ENCODE measurements at places on chromosomes 5 and 9. TPM values are rescaled to one million over a fixed set of nuclear protein-coding genes. Genes with fewer than 3 reads are reported as not detected.
A peak's percentile ranks its signal among the peaks of the same experiment; 100 is the strongest.

The HEXB gene
- total RNA-seq = 44.5 TPM

The EGFLAM gene
- total RNA-seq = not detected

The MVB12B gene
- 17.1 TPM for total RNA-seq

The HTR4 gene
- not detected for total RNA-seq

The CBY3 gene
- not detected for total RNA-seq

The GPRIN1 gene
- 1.4 TPM for total RNA-seq

The TUSC1 gene
- total RNA-seq = 0.79 TPM

The NRARP gene
- total RNA-seq = 1.6 TPM

The PCDHGC4 gene
- not detected for total RNA-seq

The TMEM215 gene
- total RNA-seq = not detected

The PPP2R2B gene
- 2.0 TPM for total RNA-seq

DNA sequence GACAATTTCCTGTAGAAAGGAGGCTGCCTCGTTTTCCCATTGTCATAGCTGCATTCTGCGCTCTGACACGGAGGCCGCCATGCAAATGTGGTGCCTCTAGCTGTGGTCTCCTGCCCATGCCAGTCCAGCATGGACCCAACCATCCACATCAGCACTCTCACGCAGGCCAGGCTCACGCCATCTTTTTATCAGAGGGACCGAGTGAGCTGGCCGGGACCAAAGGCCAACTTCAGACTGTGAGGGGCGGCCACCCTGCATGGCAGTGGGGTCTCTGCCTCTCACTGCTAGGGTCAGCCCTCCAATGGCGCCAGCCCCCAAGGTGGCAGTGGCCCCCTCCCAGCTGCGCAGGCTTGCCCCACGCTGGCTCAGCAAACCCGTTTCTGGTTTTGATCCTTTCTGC, 131.9 kb upstream of the LMX1B start:
- H3K36me3 ChIP-seq = peaks cover 3% of the 10 kb centered on the region
- DNase-seq = no peak
- peaks cover 15% of the 10 kb centered on the region for H3K4me1 ChIP-seq
- no peaks in the 10 kb centered on the region for H3K27me3 ChIP-seq
- no peak overlapping the region for H3K27ac ChIP-seq
- H3K4me3 ChIP-seq = no peak overlapping the region

DNA sequence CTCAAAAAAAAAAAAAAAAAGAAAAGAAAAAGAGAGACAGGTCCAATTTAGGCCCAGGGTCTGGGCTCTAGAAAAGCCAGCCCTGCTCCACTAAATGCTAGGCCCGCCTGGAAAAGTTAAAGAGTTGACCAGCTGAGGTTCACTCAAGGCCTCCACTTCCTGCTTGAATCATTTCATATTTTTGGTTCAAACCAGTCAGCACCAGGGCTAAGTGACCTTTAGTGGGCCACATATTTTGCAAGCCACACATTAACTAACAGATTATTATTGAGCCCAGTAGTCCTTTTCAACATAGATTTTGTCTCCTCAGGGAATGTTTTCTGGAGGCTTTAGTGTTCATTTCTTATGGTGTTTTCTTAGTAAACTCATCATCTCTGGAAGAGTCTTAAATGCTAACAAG, 156.6 kb downstream of the TLR4 start:
- DNase-seq = no peak
- no peak overlapping the region for H3K27ac ChIP-seq
- no peak overlapping the region for H3K4me3 ChIP-seq
- H3K36me3 ChIP-seq = no peaks in the 10 kb centered on the region

GRCh38 chr5:109812698-109813097, 123.0 kb downstream of the MAN2A1 start:
- peaks cover 8% of the 10 kb centered on the region for H3K36me3 ChIP-seq
- DNase-seq = no peak
- H3K4me1 ChIP-seq = no peaks in the 10 kb centered on the region
- H3K27ac ChIP-seq = no peak overlapping the region

DNA sequence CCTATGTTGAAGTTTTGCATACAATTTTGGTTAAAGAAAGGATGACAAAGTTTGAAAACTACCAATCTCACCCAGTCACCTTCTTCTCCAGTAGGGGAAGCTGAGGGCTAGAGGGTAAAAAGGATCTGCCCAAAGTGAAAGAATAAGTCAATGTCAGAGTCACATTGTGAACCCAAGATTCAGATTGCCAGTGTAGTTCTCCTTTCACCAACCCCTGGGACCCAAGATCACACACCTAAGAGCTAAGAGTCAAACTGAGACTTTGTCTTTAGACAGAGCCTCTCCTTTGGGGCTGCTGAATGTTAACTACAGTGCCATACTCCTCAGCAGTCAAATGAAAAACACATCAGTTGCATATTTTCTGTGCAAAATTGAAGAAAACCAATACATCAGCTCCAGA, 210.6 kb downstream of the ATP10B start:
- H3K27me3 ChIP-seq = peaks cover 10% of the 10 kb centered on the region
- DNase-seq = no peak
- H3K4me1 ChIP-seq = no peaks in the 10 kb centered on the region
- no peak overlapping the region for H3K27ac ChIP-seq
- no peaks in the 10 kb centered on the region for H3K36me3 ChIP-seq
- H3K4me3 ChIP-seq = no peak overlapping the region

DNA sequence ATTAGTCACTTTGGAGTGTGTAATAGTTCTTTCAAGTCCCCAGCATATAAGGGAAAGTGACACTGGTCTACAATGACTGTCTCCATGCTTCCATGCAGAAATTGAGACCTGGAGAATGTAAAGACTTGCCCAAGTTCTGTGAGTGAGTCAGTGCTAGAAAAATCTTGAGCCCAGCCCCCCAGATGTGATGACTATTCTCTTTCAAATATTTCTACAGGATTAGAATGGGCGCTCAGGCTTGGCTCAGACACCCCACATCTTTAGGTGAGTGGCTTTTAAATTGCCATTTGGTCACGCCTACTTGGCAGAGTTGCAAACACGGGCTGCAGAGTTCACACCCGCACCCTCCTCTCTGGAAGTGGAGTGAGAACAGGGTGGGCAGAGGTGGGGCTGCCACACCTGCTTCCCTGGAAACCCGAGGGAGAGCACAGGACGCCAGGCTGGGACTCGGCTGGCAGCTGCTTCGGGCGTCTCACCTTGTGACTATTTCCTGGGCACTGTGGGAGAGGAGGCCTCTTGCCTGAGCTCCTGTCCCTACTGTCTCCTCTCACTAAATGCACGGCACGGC, 37.6 kb downstream of the ROPN1L start:
- no peak overlapping the region for H3K27ac ChIP-seq
- no peaks in the 10 kb centered on the region for H3K4me1 ChIP-seq
- DNase-seq = no peak
- H3K36me3 ChIP-seq = peaks cover 3% of the 10 kb centered on the region
- H3K27me3 ChIP-seq = no peaks in the 10 kb centered on the region
- H3K4me3 ChIP-seq = no peak overlapping the region

DNA sequence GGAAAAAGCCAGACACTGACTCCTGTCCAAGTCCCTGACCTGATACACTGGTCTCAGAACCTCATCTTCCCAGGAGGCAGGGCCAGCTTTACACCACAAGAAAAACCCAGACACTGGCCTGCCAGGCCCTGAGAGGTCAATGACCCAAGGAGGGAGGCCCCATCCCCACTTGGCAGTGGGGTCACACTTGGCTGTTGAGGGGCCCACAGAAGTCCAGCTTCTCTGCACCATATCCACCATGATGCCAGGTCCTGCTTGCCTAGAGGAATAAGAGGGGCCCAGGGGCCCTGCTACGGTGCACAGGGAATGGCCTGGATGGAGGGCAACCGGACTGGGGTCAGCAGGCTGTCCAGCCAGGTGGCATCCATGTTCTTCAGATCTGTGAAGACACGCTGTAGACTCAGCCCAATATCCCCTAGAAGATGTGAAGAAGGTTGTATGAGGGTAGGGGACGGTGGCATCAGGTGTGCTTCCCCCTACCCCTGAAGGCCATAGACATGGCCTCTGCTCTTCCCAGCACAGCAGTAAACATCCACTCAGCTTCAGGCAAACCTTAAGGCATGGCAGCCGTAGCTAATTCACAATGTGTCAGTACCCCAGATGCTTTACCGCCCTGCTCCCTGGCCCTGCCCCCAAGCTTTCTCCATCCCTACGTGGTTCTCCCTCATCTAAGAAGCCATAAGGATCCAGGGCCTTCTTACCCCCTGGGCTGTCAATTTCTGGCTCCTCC, 6.7 kb downstream of the IRF1 start:
- H3K36me3 ChIP-seq = peaks cover 46% of the 10 kb centered on the region
- no peak for DNase-seq
- H3K27ac ChIP-seq = peak overlapping the region; percentile 87

DNA sequence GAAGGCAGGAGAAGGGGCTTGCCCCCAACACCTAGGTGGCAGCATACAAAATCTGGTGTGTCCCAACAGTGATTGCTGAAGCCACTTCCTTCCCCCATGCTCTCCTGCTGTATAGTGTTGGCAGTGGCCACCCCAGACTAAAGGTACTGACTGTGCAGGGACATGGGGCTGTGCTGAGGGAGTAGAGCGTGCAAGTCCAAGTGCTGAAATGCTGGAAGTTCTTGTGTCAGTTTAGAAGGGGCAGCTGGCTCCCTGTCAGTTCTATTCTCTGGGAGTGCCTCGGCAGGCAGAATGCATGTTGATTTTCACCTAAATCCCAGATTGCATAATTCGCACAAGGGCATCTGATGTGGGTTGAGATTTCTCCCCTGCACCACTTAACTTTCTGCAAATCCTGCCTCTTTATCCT, 68.6 kb downstream of the GDNF start:
- DNase-seq = no peak
- no peak overlapping the region for H3K27ac ChIP-seq
- H3K4me3 ChIP-seq = no peak overlapping the region
- H3K27me3 ChIP-seq = peaks cover 15% of the 10 kb centered on the region
- peaks cover 6% of the 10 kb centered on the region for H3K36me3 ChIP-seq

GRCh38 chr9:126125177-126125576, 201.5 kb upstream of the MVB12B start:
- no peak overlapping the region for H3K4me3 ChIP-seq
- H3K4me1 ChIP-seq = no peaks in the 10 kb centered on the region
- H3K27me3 ChIP-seq = peaks cover 41% of the 10 kb centered on the region
- DNase-seq = no peak
- no peaks in the 10 kb centered on the region for H3K36me3 ChIP-seq

DNA sequence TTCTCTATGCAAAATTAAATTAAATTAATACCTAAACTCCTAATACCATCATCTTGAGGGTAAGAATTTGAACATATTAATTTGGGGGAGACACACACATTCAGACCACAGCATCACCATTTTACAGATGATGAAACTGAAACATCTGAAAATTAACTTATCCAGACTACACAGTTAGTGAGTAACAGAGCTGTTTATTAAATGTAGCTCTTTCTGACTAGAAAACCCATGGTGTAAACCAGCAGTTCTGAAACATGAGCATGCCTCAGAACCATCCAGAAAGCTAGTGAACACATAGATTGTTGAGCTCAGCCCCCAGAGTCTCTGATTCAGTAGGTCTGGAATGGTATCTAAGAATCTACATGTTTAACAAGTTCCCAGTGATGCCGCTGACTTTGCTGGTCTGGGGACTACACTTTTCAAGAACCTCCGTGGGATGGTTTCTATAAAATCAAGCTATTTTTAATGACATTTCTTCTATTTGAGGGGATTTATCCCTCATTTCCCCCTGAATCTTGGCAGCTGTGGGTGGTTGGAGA, 113.5 kb downstream of the RORB start:
- H3K4me1 ChIP-seq = no peaks in the 10 kb centered on the region
- no peak overlapping the region for H3K27ac ChIP-seq
- DNase-seq = no peak
- H3K36me3 ChIP-seq = no peaks in the 10 kb centered on the region
- no peak overlapping the region for H3K4me3 ChIP-seq
- H3K27me3 ChIP-seq = no peaks in the 10 kb centered on the region

DNA sequence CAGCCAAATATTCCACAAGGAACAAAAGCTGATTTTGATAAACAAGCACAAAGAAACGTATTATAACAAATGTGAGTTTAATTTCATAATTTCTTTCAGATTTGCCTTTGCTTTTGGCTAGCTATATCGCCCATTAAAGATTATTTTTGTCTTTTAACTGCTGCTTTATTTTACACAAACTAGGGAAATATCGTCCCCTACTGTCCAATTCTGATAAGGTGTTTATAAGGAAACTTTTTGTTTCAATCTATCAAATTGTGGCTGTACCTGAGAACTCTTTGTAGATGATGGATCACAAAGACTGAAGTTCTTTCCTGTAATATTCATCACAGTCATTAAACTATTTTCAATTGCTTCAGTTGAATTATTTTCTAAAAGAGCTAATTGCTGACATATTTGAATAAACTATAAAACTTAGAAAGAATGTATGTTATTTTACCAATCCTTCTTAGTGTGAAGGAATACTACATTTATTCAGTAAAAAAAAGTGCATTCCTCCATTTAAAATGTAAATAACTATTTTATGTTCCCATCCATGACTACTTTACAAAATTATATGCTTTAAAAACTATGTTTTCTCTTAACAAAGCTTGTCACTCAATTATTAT, 431.3 kb upstream of the ITGA1 start:
- H3K36me3 ChIP-seq = no peaks in the 10 kb centered on the region
- DNase-seq = no peak
- H3K4me1 ChIP-seq = no peaks in the 10 kb centered on the region
- H3K27me3 ChIP-seq = peaks cover 10% of the 10 kb centered on the region
- H3K4me3 ChIP-seq = no peak overlapping the region

DNA sequence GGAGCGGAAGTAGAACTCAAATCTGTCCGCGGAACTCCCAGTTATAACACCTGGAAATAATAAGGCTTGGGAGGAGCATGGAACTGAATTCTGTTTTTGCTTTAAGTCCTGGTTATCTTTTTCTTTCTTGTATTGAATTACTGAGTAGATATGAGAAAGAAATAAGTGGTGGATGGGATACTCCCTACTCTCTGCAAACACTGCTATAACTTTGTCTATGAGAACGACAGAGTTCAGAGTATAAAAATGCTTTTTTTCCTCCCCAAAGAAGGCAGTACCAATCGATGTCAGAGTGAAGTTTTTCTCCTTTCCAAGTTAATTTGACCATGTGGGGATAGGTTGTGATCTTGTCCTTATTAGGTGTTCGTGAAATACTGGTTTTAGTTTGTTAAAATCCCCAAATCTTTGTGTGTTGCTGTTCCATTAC, 1.2 kb downstream of the RIC1 start:
- H3K27me3 ChIP-seq = no peaks in the 10 kb centered on the region
- no peak for DNase-seq
- peaks cover 58% of the 10 kb centered on the region for H3K4me1 ChIP-seq
- peak overlapping the region; percentile 98 for H3K27ac ChIP-seq
- peaks cover 13% of the 10 kb centered on the region for H3K36me3 ChIP-seq
- H3K4me3 ChIP-seq = peak overlapping the region; percentile 100

- no peak overlapping the region for H3K4me3 ChIP-seq
- DNase-seq = no peak
- H3K27me3 ChIP-seq = peaks cover 7% of the 10 kb centered on the region
Measured at GRCh38 chr5:155938051-155938450, 388.9 kb upstream of the SGCD start.

DNA sequence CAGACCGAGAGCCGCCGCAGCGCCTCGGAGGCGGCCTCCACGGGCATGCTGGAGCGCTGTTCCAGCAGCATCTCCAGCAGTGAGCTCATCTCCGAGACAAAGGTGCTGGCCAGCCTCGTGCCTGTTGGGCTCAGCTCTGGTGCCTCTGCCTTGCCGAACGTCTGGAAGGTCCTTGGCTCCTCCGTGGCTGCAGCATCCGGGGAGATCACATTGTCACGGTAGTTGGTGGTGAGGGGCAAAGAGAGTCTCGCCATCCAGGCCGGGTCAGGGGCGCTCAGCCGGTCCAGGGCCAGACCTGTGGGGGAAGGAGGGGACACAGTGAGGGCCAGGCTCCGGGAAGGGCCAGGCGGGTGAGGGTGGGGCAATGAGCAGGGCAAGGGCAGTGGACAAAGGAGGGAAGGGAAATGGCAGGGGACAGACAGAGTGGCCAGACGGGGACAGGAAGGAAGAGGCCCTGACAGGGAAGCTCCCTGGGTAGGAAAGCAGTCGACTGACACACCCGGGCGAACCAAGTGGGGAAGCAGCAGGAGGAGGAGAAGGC, 12.4 kb downstream of the PCDH12 start:
- no peak overlapping the region for H3K27ac ChIP-seq
- H3K4me1 ChIP-seq = no peaks in the 10 kb centered on the region
- no peaks in the 10 kb centered on the region for H3K27me3 ChIP-seq
- DNase-seq = no peak
